ENCODE measurements at places on chromosomes 4 and X.

GRCh38 chr4:48910511-48910910 lies 3.9 kb upstream of the OCIAD2 start:
- no peak for DNase-seq

GRCh38 chrX:18769364-18769763 lies 61.9 kb downstream of the PPEF1 start:
- no peak for DNase-seq

- no peak for DNase-seq
Observed at GRCh38 chr4:176726803-176727202, 65.9 kb downstream of the VEGFC start.

- no peak for DNase-seq
Observed at GRCh38 chr4:181755846-181756245, 487.4 kb upstream of the TENM3 start.

GRCh38 chr4:20074450-20074849 lies 177.3 kb upstream of the SLIT2 start:
- DNase-seq, result no peak

DNA sequence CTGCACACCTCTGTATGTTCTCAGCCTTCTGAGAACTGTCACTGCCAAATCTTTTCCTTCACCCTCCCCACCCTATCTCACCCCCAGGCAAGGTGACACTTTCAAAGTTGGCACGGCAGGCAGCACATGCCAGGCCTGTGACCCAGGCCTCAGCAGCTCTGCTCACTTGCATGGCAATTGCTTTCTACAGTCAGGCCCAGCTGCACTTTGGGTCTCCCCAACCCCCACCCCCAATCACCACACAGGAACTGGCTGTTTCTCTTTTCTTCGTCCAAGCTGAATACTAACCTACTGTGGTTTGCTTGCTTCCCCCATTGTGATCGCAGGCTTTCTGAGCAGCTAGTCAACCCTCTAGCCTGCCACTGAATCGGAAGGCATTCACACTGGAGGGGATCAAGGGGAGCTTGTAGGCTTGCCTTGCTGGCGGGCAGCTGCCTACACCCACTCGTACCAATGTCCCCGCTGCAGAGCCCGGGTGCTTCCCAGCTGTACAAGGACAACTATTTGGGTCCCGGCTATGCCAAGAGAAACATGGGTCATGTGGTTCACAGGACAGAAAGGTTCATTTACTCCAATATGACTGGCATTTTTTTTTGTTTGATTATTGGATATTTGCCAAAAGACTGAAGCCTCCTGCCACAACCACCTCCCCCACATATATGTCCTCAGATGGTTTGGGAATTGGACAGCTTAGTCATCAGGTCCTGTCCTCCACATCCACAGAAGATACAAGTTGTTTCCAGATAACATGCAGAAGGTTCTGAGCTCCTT lies 28.1 kb downstream of the SLC25A43 start:
- DNase-seq, result peak; percentile 4

DNA sequence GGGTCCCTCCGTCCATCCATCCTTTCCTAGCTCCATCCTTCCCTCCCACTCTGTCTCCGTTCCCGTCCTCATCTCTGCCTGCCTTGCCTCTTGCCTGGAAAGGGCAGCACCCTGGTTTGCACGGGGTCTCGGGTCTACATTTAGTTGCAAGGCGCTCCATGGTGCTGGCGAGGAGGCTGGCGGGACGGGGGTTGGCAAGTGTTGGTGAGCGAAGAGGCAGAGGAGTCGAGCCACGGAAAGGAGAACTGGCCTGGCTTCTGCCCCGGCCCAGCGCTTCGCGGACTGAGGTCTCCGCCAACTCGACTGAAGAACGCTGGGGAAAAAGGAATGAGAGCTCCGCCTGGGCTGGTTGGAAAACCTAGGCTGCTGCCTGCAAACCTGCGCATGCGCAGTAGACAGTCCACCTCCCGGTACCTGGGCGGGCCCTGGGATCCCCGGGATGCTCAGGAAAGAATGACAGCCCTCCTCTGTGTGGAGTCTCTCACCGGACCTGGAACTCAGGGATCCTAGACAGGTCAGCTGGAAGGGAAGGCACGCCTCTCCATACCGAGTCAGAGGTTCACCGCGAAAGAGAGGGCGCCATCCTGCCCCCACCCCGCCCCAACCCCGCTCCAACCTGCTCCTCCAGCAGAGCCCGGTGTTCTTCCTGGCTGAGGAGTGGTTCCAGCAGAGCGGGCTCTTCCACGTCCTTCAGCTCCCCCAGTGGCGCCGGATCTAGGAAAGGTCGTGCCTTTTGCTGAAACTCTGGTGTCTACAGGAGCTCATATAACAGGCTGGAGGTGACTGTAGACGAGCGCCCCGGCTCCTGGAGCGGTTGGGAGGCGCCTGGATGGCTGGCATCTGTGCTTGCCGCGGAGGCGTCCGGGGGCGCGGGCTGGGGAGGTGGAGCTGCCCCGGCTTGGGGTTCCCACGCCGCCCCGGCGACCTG lies 6.0 kb downstream of the FRG2 start:
- peak; percentile 3 for DNase-seq

GRCh38 chr4:14110407-14110806 lies 482.9 kb upstream of the BOD1L1 start:
- peak; percentile 73 for DNase-seq

- DNase-seq, result no peak
Observed at GRCh38 chrX:139949703-139950102, 15.6 kb downstream of the CXorf66 start.

GRCh38 chrX:153669174-153669890 lies 4.3 kb downstream of the PNCK start:
- DNase-seq, result no peak

DNA sequence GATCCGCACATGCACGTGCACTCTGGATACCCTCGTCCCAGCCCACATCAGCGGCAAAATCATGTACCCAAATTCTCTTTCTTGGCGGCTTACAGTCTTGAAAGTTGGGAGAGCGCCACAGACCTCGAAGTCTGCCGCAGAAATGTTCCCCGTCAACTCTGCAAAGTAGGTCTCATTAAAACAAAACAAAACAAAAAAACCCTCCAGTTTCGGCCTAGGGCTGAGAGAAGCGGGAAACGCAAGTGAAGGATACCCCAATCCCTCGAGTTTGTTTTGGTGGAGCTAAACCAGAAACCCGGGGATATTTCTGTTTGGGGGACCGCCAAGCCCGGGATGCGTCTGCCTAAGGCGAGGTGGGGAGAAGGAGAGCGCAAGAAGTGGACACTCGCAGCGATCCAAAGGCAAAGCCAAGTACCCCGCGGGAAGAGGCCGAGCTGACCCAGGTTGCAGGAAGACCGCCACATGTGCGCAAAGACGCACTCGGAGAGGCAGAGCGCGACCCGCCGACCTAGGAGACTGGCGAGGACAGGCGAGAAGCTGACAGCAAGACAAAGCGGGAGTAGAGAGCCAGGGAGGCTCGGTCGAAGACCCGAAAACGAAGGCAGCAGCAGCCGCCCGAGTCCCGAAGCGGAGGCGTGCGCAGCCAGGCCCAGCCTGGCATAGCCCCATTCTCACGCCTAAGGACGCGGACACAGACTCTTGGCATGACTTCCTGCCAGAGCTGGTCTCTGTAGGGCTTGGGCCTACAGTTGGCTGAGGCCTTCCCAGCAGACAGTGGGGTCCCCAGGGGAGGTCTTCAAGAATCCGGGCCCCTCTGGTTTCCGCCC lies 49.6 kb upstream of the BCOR start:
- no peak for DNase-seq

DNA sequence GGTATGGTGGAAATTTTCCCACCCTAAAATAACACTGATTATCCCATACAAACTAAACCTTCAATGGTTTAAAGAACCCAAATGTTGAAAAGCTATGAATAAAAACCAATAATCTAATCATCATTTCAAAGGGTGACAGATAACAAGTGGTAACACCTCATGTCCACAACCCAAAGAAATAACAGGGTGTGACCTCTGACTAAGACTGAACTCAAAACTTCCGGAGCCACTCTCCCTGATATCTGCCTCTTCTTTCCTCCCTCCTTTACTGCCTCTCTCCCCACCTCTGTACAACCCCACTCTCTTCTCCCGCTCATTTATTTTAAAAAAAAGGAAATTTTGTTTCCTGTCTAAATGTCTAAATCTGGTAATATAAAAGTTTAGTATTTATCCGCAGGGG lies 11.5 kb downstream of the FBXW7 start:
- no peak for DNase-seq

- DNase-seq, result no peak
Observed at GRCh38 chr4:154507156-154507555, 15.6 kb upstream of the DCHS2 start.

DNA sequence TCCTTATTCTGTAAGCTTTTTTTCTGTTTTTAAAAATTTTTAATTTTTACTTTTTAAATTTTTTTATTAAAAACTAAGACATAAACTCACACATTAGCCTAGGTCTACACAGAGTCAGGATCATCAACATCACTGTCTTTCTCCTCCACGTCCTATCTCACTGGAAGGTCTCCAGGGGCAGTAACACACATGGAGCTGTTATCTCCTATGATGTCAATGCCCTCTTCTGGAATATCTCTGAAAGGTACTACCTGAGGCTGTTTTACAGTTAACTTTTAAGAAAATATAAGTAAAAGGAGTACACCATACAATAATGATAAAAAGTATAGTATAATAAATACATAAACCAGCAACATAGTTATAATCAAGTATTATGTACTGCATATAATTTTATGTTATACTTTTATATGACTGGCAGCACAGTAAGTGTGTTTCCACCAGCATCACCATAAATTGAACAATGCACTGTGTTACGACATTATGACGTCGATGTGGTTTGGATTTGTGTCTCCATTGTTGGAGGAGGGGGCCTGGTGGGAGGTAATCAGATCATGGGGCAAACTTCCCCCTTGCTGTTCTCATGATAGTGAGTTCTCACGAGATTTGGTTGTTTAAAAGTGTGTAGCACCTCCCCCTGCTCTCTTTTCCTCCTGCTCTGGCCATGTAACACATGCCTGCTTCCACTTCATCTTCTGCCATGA lies 21.3 kb downstream of the IL15 start:
- DNase-seq, result peak; percentile 64

DNA sequence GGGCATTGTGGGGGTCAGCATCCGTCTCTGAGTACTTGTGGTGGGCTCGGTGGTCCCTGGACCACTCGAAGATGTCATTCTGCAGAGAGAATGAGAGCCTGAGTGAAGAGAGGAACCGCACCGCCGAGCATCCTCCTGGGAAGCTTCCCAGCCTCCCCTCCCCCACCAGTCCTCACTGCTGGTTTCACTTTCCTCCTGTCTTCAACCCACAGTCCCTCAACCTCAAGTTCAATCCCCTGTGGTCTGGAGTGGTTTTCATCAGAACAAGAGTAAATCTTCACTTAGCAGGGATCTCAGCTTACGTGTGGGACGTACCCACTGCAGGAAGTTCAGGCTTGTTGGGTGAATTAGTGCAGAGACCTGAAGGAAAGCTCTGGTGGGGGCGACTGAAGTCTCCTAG lies 117.8 kb downstream of the SCD5 start:
- DNase-seq, result peak; percentile 9

DNA sequence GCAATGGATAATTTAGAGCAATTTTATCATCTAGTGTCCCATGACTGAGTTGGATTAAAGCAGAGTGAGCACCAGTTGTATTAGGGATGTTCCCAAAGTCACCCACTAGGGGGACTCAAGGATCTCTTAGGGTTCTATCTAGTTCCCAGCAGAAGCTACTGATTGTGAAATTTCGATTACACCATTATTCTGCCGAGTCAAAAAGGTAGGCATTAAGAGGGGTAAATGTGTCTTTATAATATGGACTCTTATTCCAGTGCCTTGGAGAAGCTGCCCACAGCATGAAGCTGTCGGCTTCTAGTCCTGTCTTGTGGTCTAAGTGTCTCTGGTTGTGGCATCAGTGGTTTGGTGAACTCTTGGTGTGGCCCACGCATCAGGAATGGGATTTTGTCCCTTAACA lies 53.3 kb downstream of the RGS12 start:
- DNase-seq, result peak; percentile 88

- DNase-seq, result peak; percentile 82
Observed at GRCh38 chr4:14888790-14889572, 113.3 kb upstream of the CPEB2 start.

DNA sequence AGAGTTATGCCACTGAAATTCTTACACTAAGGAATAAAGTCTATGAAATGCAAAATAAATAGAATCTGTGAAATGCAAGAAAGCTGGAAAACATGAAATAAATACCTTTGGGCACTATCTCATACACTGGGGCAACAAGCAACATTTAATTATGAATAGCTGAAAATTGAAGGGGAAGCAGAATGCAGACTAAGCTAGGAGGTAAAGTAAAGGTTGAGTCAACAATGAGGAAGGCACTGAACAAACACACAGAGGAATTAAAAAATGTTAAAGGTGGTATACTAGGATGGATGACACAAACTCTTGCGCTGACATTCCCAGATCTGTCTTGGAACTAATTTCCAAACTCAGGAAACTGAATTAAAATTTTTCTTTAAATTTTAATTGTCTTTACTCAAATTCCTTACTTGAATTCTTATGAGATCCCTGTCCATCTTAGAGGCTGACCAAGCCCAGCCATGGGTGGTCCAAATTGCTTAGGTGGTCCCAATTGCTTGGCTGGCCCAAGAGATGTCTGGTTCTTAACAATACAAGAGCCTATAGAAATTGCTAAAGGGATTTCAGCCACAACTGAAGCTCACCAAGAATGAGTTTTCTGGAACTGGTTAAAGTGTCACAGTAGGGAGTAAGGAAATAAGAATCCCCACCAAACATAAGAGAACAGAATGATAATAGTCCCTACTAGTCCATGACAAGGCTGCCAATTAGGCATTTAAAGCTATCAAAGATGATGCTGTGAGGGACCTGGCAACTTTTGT lies 41.3 kb upstream of the ZCCHC13 start:
- no peak for DNase-seq

- no peak for DNase-seq
Observed at GRCh38 chrX:42606591-42606990, 171.4 kb downstream of the PPP1R2C start.

GRCh38 chrX:136318895-136319597 lies 18.3 kb downstream of the ADGRG4 start:
- DNase-seq, result no peak

GRCh38 chr4:64158648-64159326 lies 250.5 kb downstream of the TECRL start:
- peak; percentile 65 for DNase-seq

DNA sequence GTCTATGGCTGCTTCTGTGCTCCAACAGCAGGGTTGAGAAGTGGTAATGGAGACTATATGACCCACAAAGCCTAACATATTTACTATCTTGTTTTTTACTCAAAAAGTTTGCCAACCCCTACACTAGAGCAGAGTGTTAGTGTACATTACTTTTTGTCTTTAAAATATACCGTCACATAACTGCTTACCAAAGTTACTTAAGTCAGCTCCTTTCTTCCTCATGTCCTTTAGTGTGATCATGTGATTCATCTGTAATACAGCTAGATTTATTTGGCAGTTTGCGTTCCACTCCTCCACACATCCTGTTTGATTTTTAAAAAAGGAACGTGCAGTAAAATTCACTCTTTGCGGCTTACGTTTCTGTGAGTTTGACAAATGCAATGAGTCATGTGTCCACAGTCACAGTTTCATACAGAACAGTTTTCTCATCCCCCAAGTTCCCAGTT lies 162.4 kb upstream of the GPRIN3 start:
- DNase-seq, result peak; percentile 96

- no peak for DNase-seq
Observed at GRCh38 chr4:146273204-146273901, 59.0 kb downstream of the REELD1 start.

- DNase-seq, result peak; percentile 28
Observed at GRCh38 chrX:134023851-134024281, 38.5 kb upstream of the GPC3 start.
